Fibroblast of skin of left biceps (primary cell): ENCODE measurements at places on chromosomes 2 and 18.
A peak's percentile ranks its signal among the peaks of the same experiment; 100 is the strongest.

DNA sequence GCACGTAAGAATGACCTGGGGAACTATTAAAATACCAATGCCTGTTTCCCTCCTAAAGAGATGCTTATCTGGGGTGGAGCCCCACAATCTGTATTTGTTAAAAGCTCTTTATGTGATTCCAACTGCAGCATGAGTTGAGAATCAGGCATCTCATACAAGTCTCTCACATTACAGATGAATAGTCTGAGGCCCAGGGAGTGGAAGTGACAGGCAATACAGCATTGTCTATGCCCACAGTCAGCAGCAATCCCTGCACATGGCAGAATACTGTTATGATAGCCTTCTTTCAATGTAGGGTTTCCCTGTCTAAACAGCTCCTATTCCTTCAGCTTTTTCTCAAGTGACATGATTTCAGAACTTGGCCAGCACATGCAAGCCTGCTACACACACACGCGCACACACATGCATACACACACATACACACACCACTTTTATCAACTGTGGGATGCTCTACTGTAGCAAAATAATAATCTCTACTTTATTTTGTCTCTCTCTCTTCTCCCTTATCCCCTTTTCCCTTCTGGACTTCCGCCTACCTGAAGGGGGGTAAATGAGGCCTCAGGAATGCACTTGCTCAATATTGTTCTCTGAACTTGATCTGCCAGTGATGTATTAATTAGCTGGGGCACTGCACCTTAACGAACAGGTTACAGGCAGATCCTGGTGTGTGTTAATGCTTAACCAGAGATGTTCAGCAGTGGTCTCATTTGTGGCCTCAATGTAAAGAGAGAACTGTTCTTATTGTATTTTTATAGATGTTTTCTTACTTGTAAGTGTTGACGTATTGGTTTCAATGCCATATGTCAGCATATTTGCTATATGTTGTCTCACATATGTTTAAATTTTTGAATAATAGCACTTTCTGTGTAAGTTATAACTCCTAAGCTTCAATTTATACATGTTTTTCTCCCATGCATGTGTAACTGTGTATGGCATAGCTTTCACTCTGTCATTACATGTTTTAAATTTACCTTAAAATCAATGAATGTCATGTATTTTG, 116.0 kb downstream of the SETBP1 start:
- DNase-seq = no peak

DNA sequence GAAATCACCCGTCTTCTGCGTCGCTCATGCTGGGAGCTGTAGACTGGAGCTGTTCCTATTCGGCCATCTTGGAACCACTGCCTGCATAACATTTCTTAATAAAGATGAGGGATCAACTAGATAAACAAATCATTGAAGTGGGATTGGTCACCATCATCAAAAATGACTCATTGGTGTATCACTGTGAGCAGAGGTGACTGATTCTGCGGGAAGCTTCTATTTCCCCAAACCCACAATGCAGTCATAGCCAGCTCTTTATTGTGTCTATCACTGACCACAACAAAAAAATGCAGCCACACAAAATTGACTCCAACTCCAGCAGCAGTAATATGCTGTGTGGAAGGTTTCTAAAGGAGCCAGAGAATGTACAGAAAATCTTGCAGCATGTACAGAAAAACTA, 630.7 kb upstream of the HS6ST1 start:
- no peak for DNase-seq

GRCh38 chr2:110678457-110679336, 834 bp upstream of the BUB1 start:
- no peak for DNase-seq

DNA sequence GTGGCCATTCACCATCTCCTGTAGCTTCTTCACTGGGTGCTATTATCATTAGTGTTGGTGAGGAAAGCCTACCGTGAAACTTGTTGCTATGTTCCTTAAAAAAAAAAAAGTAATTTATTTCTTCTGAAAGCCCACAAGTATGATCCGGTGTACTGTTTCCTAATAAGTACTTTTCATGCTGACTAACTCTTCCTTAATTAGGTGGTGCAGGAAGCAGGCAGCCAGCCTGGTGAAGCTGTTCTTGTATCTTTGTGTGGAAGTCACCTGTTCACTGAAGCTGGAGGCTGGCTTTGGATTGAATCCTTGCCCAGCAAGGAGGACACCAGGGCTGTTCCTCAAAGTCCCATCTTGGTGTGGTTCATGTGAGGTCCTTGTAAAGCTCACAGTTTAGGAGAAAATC, 321.7 kb upstream of the THSD7B start:
- DNase-seq = no peak

DNA sequence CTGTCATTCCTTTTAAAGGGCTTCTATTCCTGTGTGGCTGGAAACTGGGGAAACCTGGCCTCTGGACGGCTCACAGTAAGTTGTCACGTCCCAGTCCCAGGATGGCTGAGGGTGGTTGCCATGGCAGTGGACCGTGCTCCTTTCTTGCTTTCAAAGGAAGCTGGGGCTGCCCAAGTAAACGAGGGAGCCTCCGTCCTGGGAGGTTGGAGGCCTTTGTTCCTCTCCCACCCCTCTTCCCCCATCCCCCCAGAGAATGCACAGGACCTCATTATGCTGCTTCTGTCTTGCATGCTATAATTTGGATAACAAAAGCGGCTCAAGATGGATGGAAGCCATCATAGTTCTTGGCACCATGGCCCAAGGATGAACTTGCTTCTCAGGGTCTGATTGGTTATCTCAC, 325.5 kb upstream of the HS6ST1 start:
- DNase-seq = no peak

DNA sequence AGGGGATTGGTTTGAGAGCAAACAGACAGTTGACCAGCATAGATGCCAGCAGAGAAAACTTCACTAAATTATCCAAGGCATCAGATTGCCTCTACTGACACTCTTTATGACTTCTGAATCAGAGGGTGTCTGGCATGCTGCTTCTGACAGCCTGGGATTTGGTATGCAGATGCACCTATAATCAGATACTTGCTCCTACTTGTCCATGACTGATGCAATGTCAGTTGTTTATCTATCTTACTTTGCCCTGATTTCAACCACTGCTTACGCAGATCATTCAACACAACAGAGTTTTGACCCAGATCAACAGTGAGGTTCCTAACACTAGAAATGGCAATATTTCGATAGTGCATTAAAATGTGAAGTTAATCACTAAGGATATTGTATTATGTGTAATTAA, 22.6 kb upstream of the CALCRL start:
- no peak for DNase-seq

- no peak for DNase-seq
These were observed 177.7 kb upstream of the LRRTM1 start for GRCh38 chr2:80482276-80482675.

DNA sequence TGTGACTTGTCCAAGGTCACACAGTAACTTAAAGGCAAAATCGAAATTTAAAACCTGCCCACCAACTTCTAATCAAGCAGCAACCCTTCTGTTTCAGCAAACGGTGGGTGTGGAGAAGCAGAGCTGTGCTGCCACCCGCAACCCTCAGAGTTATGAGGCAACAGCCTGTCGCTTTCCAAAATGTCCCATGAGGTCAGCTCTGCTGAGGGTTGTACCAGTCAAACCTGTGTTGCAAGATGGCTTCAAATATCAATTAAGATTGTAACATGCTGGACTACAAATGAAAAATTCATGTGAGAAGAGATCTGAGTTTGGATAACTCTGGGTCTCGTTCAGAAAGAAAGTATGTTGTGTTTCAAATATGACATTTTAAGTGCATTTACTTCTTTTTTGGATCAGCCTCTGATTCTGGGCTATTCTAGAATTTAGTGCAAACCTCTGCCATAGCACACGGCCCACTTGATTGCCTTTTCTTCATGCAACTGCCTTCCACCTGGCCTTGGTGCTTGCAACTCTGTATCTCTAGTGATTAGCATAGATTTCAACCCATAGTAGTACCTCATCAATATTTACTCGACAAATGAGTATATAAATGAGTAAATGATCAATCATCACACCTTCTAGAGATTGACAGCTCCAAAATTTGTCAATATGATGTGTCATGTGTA, 69.3 kb downstream of the TIMM21 start:
- no peak for DNase-seq

DNA sequence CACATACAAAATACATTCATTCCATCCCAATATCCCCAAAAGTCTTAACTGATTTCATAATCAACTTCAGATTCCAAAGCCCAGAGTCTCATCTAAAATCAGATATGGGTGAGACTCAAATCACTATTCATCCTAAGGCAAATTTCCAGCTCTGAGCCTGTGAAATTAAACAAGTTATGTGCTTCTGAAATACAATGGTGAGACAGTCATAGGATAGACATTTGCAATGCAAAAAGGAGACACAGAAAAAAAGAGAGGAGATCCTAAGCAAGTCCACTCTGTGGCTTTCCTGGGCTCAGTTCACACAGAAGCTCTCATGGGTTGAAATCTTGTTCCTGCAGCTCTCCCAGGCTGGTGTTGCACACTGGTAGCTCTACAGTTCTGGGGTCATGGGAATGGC, 18.3 kb downstream of the ZNF892 start:
- no peak for DNase-seq

- DNase-seq = no peak
These were observed 106.2 kb downstream of the STPG4 start for GRCh38 chr2:47048801-47049480.

DNA sequence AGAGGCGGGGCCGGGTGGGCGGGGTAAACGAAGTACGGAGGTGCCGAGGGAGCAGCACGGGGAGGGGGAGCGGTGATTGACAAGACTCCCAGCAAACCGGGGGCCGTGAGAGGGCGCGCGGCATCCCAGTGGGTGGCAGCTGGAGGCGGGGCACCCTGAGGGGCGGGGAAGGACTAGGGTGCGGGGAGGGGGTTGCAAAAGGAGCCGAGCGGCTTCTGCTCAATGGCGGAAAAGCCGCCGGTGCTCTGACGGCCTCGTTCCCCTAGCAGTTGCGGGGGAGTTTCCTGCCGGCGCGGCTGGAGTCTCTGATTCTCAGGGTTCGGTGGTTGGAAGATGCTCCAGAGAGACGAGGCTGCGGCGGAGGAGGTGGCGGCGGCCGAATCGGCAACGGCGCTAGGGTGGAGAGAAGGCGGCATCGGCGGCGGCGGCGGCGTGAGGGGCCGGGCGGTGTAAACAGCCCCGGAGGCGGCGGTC, at the start of gene PPM1B:
TSS of gene PPM1B (plus strand) at position 195 of the 474 bp plus-strand sequence. CDS start 32,325 bp downstream, outside the sequence.
- no peak for DNase-seq

DNA sequence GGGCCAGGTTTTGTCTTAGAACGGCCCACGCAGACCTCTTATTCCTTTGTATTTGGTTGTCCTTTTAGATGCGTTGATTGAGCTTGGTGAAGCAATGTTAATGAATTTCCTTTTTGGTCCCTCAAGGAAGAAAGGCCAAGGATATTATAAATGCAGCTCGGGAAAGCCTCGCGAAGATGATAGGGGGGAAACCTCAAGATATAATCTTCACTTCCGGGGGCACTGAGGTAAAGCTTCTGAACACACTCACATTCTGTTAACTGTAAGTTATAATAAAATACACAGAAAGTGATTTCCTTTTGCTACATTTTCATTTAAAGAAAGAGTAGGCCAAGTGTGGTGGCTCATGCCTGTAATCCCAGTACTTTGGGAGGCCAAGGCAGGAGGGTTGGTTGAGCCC, 7.1 kb downstream of the SCLY start:
- DNase-seq = no peak

DNA sequence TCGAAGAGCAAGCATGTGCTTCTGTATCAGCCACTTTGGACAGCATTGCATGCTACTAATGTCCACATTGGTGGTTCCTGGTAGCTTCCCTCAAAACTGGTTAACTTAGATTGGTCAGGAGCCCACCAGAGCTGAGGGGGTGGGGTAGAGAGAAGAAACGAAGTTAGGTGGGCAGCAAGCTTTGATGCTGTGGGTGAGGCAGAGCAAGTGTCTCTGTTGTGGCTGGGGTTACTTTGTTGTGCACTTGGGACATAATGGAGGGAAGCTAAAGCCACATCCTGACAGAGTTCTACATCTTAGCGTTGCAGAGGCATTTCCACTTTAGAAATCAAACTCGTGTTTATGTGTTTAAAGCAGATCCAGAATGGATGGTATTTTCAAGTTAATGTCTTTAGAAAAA, 82.7 kb downstream of the FAM168B start:
- no peak for DNase-seq

DNA sequence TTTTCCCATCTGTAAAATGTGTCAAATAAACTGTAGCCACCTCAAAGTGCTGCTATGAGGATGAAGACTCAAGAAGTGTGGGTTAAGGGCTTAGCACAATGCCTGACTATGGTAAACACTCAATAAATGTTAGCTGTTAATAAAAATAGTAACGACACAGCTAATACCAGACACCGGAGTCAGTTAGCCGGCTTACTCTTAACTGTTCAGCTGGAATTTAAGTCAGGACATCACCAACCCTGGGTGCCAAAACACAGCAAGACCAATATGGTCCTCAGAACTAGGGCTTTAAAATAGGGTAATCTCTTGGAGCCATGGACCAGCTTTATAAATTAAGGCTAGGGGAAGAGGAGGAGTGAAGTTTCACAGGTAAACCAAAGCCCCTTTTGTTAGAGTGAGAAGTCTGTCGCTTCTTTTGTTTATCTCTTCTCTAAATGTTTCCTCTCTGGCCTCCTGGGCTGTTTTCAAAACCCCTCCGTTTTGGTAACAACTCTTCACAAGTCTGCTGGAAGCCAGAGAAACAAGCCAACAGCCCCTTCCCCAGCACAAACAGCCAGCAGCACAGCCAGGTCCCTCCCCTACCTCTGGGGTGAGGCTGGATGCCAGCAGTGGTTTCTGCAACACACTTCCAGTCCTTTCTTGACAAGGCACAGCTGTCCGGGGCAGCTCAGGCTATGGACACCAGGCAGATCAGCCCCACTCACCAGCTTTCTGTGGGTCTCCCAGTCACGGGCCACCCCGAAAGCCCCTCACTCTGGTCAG, 13.8 kb upstream of the FZD7 start:
- no peak for DNase-seq

DNA sequence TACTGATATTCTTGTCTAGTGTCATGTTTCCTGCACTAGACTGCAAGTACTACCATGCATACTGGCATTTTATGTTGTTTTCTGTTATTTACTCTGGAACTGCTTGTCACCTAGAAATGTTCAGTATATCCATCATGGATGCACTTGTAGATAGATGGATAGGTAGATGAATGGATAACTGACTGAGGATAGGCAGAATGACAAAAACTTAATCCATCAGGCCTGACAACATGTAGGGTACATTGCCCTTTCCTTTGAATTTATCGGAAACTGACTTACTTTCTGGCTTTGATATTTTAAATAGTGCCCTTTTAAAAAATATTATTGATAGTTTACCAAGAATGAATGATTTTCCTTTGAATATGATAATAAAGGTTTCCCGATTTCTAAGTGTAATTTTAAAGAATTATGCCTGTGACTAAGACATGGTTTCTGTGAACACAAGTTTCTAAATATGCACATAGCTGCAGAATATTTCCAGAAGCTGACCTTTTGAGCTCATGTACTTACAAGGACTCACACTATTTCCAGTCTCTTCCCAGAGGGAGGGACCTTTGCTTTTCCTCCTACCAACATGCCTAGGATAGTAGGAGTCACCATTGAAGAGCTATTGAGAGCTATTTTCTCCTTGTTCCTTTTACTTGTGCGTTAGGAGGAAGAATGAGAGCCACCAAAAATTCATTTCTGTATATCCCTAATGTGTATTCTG, 81.3 kb downstream of the ANKRD12 start:
- no peak for DNase-seq

GRCh38 chr18:49617329-49617695, 55.5 kb downstream of the LIPG start:
- DNase-seq = no peak

- DNase-seq = no peak
These were observed 249.7 kb upstream of the OSR1 start for GRCh38 chr2:19607931-19608771.

- peak; percentile 82 for DNase-seq
These were observed 263.9 kb downstream of the LTBP1 start for GRCh38 chr2:33210626-33211025.

- DNase-seq = no peak
These were observed 32.7 kb downstream of the EIPR1 start for GRCh38 chr2:3344897-3345296.
